ENCODE measurements at places on chromosomes 4 and X. TPM values are rescaled to one million over a fixed set of nuclear protein-coding genes. Genes with fewer than 3 reads are reported as not detected.

- H3K27me3 ChIP-seq, result no peaks in the 10 kb centered on the region
- H3K36me3 ChIP-seq, result no peaks in the 10 kb centered on the region
- H3K27ac ChIP-seq, result no peak overlapping the region
- H3K4me3 ChIP-seq, result no peak overlapping the region
- H3K4me1 ChIP-seq, result no peaks in the 10 kb centered on the region
These were observed 11.7 kb upstream of the STATH start for GRCh38 chr4:69984030-69984443.

DNA sequence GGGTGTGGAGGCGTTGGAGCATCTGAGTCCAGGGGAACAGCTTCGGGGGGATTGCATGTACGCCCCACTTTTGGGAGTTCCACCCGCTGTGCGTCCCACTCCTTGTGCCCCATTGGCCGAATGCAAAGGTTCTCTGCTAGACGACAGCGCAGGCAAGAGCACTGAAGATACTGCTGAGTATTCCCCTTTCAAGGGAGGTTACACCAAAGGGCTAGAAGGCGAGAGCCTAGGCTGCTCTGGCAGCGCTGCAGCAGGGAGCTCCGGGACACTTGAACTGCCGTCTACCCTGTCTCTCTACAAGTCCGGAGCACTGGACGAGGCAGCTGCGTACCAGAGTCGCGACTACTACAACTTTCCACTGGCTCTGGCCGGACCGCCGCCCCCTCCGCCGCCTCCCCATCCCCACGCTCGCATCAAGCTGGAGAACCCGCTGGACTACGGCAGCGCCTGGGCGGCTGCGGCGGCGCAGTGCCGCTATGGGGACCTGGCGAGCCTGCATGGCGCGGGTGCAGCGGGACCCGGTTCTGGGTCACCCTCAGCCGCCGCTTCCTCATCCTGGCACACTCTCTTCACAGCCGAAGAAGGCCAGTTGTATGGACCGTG is 2.2 kb downstream of the AR start:
- no peak overlapping the region for H3K27ac ChIP-seq
- H3K4me3 ChIP-seq, result no peak overlapping the region
- H3K4me1 ChIP-seq, result peaks cover 5% of the 10 kb centered on the region
- DNase-seq, result peak; percentile 8
- H3K36me3 ChIP-seq, result no peaks in the 10 kb centered on the region

DNA sequence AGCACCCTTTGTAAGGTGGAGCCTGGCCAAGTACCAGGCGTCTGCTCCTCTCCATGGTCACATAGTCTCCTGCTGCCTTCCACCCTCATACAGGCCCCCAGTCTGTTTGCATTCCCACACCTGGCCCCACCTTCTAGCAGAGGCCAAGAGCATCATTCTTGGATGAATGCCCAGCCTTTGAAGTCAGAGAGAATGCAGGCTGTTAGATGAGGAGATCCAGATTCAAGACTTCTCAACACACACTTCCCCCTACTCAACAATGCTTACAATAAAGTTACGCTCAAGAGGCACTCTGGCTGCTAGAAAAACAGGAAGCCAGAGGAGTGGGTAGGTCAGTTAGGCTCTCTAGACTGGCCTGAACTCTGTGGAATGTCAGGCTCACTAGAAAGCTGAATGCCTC is 43.3 kb downstream of the SHROOM4 start:
- H3K36me3 ChIP-seq, result no peaks in the 10 kb centered on the region
- DNase-seq, result no peak
- H3K4me1 ChIP-seq, result no peaks in the 10 kb centered on the region
- H3K27me3 ChIP-seq, result peaks cover 2% of the 10 kb centered on the region
- H3K27ac ChIP-seq, result no peak overlapping the region

DNA sequence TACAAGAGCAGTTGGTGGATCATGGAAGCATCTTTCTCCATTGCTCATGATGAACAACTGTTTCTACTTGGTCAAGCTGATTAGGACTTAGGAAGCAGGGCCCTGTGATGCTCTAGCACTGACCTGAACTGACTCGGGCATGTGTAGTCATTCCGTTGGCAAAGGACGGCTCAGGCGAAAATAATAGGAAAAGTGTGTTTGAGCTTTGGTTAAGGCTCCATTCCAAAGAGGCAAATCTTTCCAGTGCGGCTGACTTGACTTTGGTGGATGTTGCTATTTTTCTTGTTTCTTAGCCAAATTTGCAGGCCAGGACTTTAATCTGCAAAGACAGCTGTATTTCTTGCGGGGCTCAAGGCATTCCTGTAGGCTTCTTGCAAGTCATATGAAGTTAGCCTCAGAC is 39.5 kb downstream of the ZNF518B start:
- H3K27me3 ChIP-seq, result no peaks in the 10 kb centered on the region
- H3K4me3 ChIP-seq, result no peak overlapping the region
- H3K36me3 ChIP-seq, result no peaks in the 10 kb centered on the region
- H3K27ac ChIP-seq, result no peak overlapping the region

DNA sequence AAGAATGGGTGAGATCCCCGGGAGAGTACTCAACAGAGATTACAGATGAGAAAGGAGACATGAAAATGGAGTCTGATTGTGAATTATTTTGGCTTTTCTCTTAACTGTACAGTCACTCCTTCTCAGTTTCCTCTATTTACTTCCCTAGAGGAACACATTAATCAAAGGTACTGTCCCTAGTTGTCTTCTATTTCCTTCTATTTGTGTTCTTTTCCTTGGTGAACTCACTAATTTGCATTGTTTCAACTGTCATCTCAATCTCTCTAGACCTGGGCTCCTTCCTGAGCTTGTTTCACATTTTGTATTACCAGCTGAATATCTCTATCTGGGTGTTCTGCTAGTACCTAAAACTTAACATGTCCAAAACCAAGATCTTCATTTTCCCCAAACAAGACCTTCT is 59.8 kb downstream of the ABCB7 start:
- no peak overlapping the region for H3K27ac ChIP-seq
- H3K36me3 ChIP-seq, result peaks cover 15% of the 10 kb centered on the region
- H3K4me3 ChIP-seq, result no peak overlapping the region
- DNase-seq, result no peak

DNA sequence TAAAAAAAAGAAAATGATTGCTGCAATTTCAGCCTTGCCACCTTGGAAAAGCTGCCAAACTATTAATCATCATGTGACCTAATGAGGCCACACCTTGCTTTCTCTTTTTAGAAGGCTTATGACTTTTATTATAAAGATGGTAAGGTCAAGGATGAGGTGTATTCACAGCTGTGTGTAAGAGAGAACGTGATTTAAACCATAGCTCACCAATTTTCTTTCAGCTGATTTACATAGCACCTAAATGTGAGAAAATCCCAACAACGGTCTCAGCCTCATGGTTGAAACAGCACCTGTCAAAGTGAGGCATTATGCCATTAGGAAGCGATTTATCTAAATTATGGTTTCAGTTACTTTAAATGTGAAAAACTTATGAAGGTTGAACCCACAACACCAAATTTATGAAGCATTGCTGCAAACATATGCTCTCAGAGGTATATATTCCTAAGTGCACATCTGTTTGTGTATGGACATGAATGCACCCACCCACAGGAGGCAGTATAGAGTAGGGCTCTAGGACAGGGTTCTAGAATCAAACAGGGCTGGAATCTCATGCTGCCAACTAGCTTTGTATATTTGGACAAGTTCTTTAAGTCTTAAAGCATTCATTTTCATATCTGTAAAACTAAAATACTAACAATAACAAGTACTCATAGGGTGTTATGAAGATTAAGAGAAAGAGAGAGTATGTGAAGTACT is 40.7 kb downstream of the ANXA3 start:
- no peak overlapping the region for H3K4me3 ChIP-seq
- DNase-seq, result peak; percentile 12
- H3K27ac ChIP-seq, result no peak overlapping the region
- H3K4me1 ChIP-seq, result no peaks in the 10 kb centered on the region
- H3K27me3 ChIP-seq, result no peaks in the 10 kb centered on the region

- H3K4me1 ChIP-seq, result no peaks in the 10 kb centered on the region
- no peaks in the 10 kb centered on the region for H3K27me3 ChIP-seq
- DNase-seq, result no peak
- H3K36me3 ChIP-seq, result no peaks in the 10 kb centered on the region
- no peak overlapping the region for H3K27ac ChIP-seq
These were observed 340.0 kb upstream of the NDST4 start for GRCh38 chr4:115453416-115453815.

GRCh38 chr4:6271701-6272465 is 2.2 kb downstream of the WFS1 start:
- H3K36me3 ChIP-seq, result no peaks in the 10 kb centered on the region
- H3K27ac ChIP-seq, result no peak overlapping the region
- peaks cover 8% of the 10 kb centered on the region for H3K4me1 ChIP-seq
- H3K27me3 ChIP-seq, result peaks cover 3% of the 10 kb centered on the region
- no peak for DNase-seq
- no peak overlapping the region for H3K4me3 ChIP-seq

GRCh38 chrX:109372291-109372690 is 109.6 kb downstream of the GUCY2F start:
- no peak overlapping the region for H3K4me3 ChIP-seq
- no peaks in the 10 kb centered on the region for H3K4me1 ChIP-seq
- no peak for DNase-seq
- no peak overlapping the region for H3K27ac ChIP-seq
- no peaks in the 10 kb centered on the region for H3K36me3 ChIP-seq
- no peaks in the 10 kb centered on the region for H3K27me3 ChIP-seq

DNA sequence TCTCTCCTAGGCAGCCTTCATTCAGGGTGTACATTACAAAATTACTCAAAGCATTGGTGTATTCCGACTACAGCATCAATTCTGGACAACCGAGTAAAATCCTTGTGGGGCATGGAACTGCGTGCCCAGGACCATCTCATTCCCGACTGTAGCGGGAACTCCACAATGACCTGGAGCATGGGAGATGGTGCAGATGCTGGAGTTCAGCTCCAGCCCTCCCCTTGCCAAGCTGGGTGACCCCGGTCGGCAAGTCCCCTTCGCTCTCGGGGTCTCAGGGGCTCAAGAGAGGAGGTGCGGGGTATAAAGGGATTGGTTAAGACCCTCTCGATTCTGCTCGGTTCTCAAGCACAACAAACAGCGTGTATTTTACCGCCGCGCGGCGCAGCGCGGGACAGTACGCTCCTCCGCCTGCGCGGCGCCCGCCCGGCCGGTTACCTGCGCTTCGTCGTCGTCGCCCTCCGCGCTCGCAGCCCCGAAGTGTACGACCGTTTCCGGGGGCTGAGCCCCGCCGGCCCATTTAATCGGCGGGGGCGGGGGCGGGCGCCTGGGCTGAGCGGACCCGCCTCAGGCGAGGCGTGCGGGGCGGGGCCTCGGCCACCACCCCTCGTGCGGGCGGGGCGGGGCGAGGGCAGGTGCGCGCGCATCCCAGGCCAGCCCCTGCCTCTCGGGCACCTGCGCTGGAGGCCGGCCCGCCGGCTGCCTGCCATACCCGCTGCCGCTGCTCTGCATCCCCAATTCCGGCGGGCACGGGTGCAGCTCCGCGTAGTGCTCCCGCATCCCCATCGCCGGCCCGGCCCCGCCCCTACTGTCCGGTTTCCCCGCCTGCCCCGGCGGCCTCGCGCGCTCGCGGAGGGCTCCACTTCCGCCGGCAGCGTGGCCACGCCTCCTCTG is at the start of gene G6PD:
Gene G6PD (minus strand): TSS at position 493 of the 891 bp plus-strand sequence. CDS start 691 bp downstream, outside the sequence.
- H3K4me1 ChIP-seq, result peaks cover 48% of the 10 kb centered on the region
- DNase-seq, result peak; percentile 84
- H3K4me3 ChIP-seq, result peak within 1 kb of the TSS; percentile 86
- H3K36me3 ChIP-seq, result peaks cover 17% of the 10 kb centered on the region
- peak within 1 kb of the TSS; percentile 93 for H3K27ac ChIP-seq
- H3K27me3 ChIP-seq, result no peaks in the 10 kb centered on the region

- no peaks in the 10 kb centered on the region for H3K4me1 ChIP-seq
- no peaks in the 10 kb centered on the region for H3K36me3 ChIP-seq
These were observed 48.9 kb upstream of the FAM47B start for GRCh38 chrX:34893741-34894140.

DNA sequence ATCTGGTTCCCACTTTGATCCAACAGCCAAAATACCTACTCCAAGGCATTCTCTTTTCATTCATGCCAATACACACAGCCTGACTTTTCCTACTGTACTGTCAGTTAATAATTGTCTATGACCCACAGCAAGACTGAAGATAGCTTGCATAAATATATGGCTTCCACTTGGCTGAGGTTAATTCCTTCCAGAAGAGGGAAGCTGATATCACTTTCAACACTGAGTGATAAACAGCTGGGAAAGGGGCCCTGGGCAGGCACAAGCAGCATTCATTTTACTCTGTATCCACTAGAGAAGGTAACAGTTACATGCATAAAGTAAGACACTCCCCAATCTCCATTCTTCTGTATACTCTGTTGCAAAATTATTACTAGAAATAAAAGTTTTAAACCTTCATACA is 200.2 kb upstream of the UGT8 start:
- H3K27me3 ChIP-seq, result peaks cover 3% of the 10 kb centered on the region
- peaks cover 10% of the 10 kb centered on the region for H3K4me1 ChIP-seq
- DNase-seq, result no peak
- no peaks in the 10 kb centered on the region for H3K36me3 ChIP-seq
- H3K4me3 ChIP-seq, result no peak overlapping the region

GRCh38 chr4:52645300-52645699 is 13.8 kb downstream of the USP46 start:
- H3K36me3 ChIP-seq, result peaks cover 8% of the 10 kb centered on the region
- DNase-seq, result no peak
- no peak overlapping the region for H3K27ac ChIP-seq
- no peaks in the 10 kb centered on the region for H3K27me3 ChIP-seq
- H3K4me3 ChIP-seq, result no peak overlapping the region
- H3K4me1 ChIP-seq, result peaks cover 72% of the 10 kb centered on the region

DNA sequence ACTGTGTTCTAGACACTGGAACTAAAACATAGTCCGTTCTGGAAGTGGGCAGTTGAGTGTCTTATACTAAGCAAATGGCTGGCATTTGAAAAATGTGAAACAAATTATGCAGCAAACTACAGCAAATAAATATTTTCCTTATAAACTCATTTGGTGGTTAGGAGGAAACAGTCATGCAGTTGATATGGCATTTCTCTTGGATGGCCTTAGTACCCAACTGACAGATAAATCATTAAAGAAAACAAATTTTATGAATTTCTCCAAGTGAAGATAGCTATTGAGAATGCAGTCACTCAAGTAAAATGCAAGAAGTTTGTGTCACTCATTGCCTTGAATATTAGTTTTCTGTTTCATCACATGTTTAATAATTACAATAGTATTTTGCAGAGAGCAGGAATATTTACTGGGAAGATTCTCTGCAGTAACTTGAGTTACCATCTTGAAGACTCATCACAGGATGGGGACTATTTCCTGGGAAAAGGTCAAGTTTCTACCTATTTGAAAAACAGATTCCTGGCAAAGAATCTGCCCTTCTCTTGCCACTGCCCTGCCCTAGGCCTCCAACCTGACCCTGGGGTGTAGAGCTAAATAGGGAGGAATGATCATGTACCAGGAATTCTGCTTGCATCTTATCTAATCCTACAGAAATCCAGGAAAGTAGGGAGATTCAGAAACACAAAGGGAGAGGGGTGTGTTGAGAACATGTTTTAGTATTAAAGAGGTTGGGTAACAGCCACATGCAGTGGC is 105.9 kb downstream of the SH3RF1 start:
- H3K36me3 ChIP-seq, result no peaks in the 10 kb centered on the region
- H3K4me3 ChIP-seq, result no peak overlapping the region
- no peak for DNase-seq

PRSS48 gene
- total RNA-seq, result not detected

VEGFC gene
- not detected for total RNA-seq

MAGEE2 gene
- total RNA-seq, result not detected

ASB5 gene
- total RNA-seq, result not detected

IL13RA2 gene
- not detected for total RNA-seq

VCX3A gene
- not detected for total RNA-seq
